AG08396 (cell line): ENCODE measurements at places on chromosomes 11 and 22.

GRCh38 chr11:2139123-2139521 is at the start of gene IGF2:
IGF2 (minus strand) TSS chr11:2139389; CDS start chr11:2135523, 3,866 bp downstream.
- DNase-seq, result peak; percentile 88

DNA sequence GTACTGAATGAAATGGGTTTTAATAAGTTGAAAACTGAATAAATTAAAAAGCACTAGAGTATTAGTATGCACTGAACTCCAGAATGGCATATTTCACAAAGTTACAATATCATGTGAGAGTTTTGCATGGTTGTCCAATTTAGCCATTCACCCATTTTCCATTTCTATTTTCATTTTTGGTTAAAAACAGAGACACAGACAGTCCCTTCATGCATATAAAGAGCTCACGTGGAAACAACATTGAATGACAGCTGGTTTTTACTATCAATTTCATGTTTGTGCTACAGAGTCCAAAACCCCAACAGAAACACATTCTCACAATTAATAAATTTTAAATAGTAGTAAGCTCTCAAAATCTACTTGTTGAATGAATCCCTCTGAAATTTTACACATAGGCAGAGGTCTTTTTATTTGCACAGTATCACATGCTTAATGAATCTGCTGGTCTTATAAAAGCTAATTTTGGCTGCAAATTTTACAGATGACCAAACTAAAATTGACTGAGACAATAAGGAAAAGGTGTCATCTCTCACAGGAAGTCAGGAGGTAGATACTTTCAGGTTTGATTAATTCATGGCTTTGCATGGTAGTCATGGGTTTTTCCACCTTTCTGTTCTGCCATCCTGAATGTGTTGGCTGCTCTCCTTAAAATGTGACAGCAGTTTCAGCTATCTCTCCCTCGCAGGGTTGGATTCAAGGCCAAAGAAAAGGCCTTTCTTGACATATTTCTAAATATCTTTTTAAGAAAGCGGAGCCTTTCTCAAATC is 20.6 kb upstream of the DDI1 start:
- no peak for DNase-seq

GRCh38 chr22:30998329-30998728 is 29.3 kb downstream of the TUG1 start:
- no peak for DNase-seq

- no peak for DNase-seq
Measured at GRCh38 chr11:73249853-73250783, 22.0 kb upstream of the P2RY6 start.

- no peak for DNase-seq
Measured at GRCh38 chr22:41780746-41781505, 19.6 kb upstream of the CCDC134 start.
